Non-pigmented ciliary epithelial cell (primary cell): ENCODE measurements at places on chromosomes 12 and 14.

- DNase-seq, result no peak
These were observed 3.0 kb upstream of the HOXC13 start for GRCh38 chr12:53935383-53936341.

- DNase-seq, result no peak
These were observed 5.4 kb downstream of the AP1G2 start for GRCh38 chr14:23561873-23562821.

GRCh38 chr14:97408503-97408902 lies 611.3 kb downstream of the VRK1 start:
- no peak for DNase-seq

DNA sequence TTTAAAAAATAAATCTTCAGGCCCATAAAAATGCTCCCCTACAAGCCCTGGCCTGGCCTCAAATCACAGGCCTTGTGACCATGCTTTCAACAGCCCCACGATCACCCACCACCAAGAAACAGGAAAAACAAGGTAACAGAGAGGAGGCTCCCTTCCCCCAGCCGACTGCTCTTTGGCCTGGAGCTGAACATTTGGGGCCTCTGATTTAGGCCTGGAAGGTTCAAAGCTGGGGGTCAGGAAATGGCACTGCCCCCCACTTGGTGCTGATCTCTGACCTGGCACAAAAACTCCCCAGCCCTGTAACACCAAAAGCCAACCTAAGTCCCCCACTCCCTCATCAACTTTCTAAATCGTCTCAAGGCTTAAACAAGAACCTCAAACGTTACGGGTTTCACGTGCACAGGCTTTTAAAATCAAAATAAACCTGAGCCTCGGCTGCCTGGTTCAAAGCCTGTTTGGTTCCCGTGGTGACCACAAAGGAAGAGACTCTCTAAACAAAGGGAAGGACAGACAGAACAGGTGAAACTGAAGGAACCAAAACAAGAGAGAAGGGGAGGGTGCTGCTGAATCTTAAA lies 9.0 kb downstream of the ACTN1 start:
- DNase-seq, result no peak

DNA sequence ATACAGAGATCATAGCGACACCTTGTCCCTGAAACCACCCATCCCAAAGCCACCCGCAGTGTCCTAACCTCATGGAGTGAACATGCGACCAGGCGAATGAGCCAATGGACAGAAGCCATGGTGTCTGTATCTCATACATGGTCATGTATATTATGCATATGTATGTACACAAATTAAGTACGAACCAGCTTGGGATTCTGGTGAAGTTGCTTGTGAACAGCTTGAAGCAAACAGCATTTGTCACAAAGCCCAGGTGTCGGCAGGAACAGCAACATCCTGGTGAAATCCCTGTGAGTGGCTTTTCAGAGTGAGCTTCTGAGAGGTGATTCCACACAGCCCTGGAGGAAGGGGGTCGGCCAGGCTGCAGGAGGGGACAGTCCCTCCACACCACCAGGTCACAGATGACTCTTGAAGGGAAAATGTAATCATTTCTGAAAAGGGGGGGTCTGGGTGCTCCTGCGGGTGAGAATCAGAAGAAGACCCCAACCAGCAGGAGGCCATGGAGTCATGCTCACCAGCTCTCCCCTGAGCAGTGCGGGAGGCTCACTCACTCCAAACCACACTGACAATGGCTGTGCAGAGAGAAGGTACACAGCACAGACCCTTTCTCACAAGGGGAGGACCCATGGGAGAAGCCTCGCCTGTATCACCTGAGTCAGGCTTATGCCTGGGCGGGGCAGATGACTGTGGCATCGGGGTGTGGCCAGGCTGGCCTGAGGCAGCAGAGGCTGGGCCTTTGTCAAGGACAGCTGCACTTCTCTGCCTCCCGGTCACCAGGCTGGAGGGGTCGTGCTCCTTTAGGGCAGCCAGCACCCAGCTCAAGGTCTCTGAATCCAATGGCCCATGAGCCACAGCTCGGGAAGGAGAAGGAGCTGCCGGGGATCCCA lies 14.3 kb downstream of the CHGA start:
- no peak for DNase-seq

GRCh38 chr12:107761502-107761904 lies 566 bp upstream of the PRDM4 start:
- no peak for DNase-seq

GRCh38 chr12:38123566-38124246 lies 192.9 kb upstream of the ALG10B start:
- DNase-seq, result no peak

- no peak for DNase-seq
These were observed 171.1 kb upstream of the CCDC196 start for GRCh38 chr14:66315098-66315497.

GRCh38 chr14:103279142-103280025 lies 54.7 kb upstream of the EIF5 start:
- no peak for DNase-seq

GRCh38 chr12:123199936-123200335 lies 33.0 kb downstream of the MPHOSPH9 start:
- no peak for DNase-seq

DNA sequence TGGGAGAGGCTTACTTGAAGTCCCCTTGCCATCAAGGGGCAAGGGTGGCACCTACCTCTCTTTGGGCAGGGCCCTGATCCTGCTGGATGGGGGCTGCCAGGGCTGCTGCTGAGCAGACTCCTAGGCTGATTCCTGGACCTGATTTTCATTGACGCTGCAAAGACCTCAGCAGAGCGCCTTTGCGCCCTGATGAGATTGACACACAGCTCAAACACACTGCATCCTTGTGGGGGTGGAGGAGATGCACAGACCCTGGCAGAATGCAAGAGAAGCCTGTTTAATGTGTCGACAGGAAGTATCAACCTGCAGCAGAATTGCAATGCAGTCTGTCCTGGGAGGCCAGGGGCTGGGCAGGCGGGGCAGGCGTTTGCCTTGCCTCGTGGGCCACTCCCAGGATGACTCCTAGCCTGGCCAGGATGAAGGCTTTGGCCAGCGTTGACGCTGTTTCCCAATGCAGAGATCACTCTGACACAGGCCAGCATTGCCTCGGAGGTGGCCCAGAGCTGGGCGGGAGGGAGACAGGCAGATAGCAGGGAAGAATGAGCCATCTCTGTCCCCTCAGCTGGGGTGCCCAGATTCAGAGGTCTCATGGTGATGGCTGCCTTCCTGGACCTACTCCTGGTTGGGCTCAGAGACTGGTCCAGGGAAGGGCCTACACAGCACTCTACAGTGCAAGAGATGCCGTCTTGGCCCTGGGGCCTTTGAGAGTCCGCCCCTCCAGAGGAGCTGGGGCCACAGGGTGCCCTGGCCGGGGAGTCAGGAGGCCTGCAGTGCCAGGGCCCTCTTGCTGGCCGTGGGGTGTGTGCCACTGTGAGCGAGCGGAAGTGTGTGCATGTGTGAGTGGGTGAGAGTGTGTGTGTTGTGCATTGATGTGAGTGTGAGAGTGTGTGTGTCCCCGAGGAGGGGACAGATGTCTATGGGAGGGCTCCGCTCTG lies 108.3 kb downstream of the KIF26A start:
- no peak for DNase-seq

DNA sequence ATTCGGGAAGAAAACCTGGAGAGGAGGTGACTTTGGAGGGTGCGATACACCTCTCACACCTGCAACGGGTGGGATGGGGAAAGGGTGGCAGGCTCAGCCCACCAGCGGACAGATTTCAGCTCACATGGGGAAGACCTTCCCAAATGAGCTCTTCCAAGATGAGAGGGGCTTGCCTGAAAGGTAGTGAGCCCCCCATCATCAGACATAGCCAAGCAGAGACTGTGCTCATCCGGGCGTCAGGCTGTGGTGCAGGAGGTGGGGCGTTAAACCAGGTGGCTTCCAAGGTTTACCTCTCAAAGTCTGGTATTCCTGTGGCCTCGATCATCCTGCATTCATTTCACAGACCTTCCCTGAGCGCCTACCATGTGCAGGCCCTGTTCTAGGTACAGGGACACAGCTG lies 105.4 kb upstream of the FKBP4 start:
- no peak for DNase-seq

GRCh38 chr14:99150236-99150635 lies 121.8 kb downstream of the BCL11B start:
- DNase-seq, result no peak

DNA sequence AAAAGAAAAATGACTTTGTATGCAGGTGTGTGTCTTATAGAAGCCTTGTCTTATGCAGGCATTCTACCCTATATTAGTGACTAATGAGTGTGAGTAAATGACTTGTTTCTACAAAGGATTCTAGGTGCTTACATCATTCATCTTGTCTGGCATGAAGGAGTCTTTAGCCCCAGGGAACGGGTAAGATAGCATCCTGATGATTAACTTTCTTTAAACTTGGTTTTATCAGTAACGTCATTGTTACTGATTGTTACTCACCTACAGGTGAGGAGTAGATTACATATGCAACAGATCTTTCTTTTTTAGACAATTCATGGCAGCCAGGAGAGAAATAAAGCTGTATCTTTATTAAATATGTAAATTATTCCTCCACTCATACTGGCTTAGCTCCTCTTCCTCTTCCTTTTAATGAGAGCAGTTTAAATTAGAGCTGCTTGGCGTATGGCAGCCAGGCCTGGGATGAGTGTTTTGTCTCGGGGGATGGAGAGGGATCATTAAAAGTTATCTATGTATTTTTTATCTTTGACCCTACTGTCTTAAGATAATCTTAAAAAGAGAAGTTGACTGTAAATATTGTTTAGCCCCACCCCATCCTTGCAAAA lies 57.2 kb upstream of the ATP2A2 start:
- DNase-seq, result no peak

GRCh38 chr14:76113691-76114090 lies 38.0 kb upstream of the GPATCH2L start:
- DNase-seq, result no peak
